Frontal cortex (tissue), 4 donors: ENCODE measurements at places on chromosomes 6 and 20. TPM values are rescaled to one million over a fixed set of nuclear protein-coding genes. Genes with fewer than 3 reads are reported as not detected.

NXT1 gene
- total RNA-seq: 20.4 TPM

DSP gene
- total RNA-seq: 6.9 TPM

MATN4 gene
- total RNA-seq: under 0.01 TPM

HCRTR2 gene
- total RNA-seq: 30.6 TPM

TRIM40 gene
- total RNA-seq: not detected

TBC1D32 gene
- total RNA-seq: 40.8 TPM

CDH22 gene
- 2.0 TPM for total RNA-seq

SLC22A3 gene
- 3.3 TPM for total RNA-seq

RAD21L1 gene
- under 0.01 TPM for total RNA-seq

BANF2 gene
- not detected for total RNA-seq

ELOVL4 gene
- 49.3 TPM for total RNA-seq

HSPA12B gene
- total RNA-seq: 2.4 TPM

BMP7 gene
- total RNA-seq: 9.4 TPM

NKX2-2 gene
- 0.41 TPM for total RNA-seq

ZC3H12D gene
- 0.41 TPM for total RNA-seq

VWA7 gene
- under 0.01 TPM for total RNA-seq
